ENCODE measurements at places on chromosomes 1 and 21.

DNA sequence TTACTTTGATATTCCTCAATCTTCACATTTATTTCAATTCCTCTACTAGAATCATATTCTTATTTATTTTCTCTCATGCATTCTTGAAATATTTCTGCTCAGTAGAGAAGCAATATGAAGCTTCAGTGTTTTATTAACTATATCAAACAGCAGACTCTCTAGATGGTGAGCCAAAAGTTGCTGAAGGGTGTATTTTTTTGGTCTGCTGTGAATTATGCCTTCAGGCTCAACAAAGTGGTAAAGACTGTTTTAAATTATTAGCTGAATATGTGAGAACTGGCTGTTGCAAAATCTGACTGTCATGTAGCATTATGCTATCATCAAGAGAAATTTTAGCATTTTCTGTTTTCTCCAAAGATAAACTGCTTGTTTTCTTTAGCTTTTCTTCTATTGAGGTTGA, 24.9 kb upstream of the CDC42BPA start:
- DNase-seq: no peak

DNA sequence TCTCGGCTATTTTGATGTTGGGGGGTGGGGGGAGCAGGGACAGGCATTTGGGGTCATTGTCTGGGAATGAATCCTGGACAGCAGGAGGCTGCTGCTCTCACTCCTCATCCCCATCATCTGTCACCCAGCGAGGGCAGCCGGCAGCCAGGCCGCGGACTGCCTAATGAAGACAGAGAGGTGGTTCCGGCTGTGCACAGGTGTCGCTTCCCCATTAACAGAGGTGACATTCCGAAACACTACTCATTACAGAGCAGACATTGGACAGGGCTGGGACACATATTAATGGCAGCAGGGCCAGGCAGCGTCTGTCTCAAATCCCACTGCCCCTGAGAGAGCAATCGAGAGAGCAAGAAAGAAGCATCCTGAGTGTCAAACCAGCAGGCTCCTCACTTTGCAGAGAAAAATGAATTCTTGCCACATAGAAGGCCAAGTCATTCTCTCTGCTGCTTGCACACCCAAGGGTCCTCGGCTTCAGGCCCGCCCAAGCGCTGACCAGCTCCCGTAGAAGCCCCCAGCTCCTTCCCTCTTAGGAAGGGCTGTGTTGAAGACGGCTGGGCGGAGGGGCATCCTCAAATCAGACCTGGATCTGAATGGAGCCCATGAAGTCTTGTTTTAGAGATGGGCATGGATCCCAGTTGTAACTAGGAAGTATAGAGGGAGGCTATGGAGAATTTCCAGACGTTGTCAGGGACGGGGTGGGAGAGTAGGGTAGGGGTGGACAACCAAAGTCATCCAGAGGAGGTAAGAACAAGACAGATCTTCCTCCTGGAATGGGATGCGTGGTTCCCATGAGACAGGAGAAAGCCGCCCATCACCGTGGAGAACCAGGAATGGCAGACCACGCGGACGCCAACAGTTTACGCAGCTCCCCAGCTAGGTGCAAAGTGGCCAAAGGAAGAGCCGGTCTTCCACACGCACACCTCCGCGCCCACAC, 8.2 kb upstream of the LEMD1 start:
- DNase-seq: no peak

DNA sequence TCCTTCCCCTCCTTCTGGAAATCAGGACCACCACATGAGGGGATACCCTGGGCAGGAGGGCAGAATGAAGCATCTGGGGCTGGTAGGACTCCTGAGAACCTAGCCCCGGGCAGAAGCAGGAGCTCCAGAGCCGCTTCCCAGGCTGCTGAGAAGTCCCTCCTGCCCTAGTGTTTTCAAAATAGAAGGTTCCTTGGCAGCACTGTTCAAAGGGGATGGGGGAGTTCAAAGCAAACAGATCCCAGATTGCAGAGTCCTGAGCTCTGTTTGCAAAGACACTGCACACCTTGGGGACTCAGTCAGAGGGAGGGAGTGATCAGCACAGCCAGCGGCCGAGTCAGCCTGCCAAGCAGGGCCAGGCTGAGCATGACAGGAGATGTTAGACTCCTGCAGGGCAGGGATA, 177.8 kb downstream of the PTPRU start:
- DNase-seq: no peak

- peak; percentile 61 for DNase-seq
Measured at GRCh38 chr1:86774305-86775295, 70.2 kb downstream of the SH3GLB1 start.

DNA sequence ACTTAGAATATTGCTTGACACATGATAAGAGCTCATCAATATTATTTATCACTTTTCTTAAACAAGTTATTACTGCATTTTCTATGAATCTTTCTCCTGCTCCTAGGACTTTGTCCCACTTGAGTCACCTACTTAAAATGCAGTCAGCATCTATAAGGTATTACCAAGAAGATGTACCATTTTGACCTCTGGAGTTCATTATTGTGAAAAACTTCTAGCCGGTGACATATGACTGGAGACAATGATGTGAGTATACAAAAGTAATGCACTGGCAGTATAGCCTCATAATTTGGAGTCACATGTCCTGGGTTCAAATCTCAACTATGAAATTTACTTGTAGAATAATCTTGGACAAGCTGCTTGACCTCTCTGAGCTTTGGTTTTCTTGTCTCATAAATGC, 278.5 kb downstream of the PLPP3 start:
- no peak for DNase-seq
